ENCODE measurements at places on chromosomes 11 and 22. TPM values are rescaled to one million over a fixed set of nuclear protein-coding genes. Genes with fewer than 3 reads are reported as not detected.

DNA sequence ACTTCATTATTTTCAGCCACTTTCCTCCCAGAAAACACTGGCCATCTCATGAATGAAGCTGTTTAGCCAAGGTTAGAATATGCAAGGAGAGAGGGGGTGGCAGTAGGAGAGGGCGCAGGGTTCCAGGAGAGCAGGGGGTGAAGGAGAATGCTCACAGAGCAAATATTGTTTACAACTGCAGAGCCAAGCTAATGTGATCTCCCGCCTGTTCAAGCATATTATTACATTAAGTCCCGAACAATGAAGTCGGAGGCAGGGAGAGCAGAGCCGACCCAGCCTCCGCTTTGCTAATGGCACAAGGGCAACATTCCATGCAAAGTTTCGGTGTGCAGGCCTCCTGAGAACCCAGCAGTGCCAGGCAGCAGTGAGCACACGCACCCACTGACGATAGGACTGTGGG is 80.1 kb downstream of the MICAL3 start:
- no peak for DNase-seq

GRCh38 chr11:64569300-64569970 is 21.6 kb upstream of the SLC22A12 start:
- DNase-seq = no peak

- no peak for DNase-seq
These were observed 121.6 kb downstream of the DDX10 start for GRCh38 chr11:108786281-108786990.

DNA sequence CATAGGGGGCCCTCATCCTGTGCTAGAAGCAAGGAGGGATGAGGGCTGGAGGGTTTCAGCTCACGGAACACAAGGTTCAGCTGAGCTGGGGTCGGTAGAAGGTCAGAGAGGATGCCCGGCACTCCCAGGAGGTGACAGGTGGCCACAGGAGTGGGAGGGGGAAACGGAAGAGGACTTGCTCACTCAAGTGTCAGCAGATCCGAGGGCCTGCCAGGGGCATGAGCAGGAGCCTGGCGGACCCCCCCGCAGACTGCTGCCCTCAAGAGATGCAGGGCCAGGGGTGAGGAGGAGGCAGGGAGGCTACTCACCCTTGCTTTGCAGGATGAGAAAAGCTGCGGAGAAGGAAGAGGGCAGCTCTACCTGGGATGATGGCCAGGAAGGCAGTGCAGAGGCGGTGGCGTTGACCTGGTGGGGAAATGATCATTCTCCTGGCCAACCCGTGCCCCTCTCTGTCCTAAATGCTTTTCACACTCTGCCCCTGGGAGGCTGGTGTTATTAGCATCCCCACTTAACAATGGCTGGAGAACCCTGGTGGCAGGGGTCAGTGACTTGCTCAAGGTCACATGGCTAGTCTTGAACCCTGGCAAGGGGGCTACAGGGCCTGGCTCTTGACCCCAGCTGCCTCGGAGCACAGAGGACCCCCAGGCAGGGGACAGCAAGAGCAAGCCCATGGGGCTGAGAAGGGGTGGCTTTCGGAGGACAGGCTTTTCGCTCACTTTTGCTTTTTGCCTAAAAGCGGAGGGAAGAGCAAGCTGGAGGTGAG is 30.1 kb upstream of the CSNK1E start:
- DNase-seq = no peak

GRCh38 chr11:1306186-1307162 is 3.0 kb downstream of the TOLLIP start:
- DNase-seq = no peak

GRCh38 chr11:108199446-108200321 is 22.8 kb downstream of the NPAT start:
- DNase-seq = no peak

- no peak for DNase-seq
These were observed 415.4 kb downstream of the MN1 start for GRCh38 chr22:27386186-27386585.

DNA sequence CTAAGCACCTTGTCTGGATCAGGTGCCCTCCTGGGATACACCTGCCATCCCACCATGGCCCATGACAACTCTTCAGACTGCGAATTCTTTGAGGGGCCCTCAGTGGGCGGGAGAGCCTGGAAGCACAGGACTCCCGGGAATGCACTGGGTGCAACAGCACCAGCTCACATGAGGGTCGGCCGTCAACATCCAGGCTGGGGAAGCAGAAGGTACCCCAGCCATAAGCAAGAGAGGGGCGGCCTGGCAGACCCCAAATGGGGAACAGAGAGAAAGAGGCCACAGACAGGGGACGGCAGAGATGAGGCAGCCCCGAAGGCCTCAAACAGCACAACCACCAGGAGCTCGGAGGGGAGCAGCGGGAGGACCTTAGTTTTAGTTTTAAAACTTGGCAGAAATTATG is 94.4 kb downstream of the PHF21B start:
- DNase-seq = no peak

- DNase-seq = no peak
These were observed 8.3 kb upstream of the KCNJ11 start for GRCh38 chr11:17396598-17397310.

DNA sequence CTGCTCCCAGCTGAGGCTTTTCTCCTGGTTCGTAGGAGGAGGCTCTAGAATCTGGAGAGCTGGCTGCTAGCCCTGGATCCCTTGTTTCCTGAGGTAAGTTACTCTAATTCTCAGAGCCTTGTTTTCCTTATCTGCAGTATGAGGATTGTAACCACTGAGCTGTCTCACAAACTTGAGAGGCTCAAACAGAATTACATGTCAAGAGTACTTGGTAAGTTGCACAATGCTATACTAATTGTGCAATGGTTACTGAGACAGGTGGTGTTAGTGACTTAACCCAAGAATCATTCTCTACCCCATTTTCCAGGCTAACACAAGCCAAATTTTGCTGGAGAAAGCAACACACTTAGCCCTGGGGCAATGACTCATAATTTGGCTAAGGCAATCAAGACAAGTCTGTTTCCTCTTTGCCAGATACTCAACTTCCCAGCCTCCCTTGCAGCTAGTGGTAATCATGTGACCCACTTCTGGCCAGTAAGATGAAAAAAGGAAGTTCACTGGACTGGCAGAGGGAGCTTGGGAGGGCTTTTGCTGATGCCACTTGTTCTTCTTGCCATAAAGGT is 348.0 kb downstream of the TENM4 start:
- DNase-seq = no peak

DNA sequence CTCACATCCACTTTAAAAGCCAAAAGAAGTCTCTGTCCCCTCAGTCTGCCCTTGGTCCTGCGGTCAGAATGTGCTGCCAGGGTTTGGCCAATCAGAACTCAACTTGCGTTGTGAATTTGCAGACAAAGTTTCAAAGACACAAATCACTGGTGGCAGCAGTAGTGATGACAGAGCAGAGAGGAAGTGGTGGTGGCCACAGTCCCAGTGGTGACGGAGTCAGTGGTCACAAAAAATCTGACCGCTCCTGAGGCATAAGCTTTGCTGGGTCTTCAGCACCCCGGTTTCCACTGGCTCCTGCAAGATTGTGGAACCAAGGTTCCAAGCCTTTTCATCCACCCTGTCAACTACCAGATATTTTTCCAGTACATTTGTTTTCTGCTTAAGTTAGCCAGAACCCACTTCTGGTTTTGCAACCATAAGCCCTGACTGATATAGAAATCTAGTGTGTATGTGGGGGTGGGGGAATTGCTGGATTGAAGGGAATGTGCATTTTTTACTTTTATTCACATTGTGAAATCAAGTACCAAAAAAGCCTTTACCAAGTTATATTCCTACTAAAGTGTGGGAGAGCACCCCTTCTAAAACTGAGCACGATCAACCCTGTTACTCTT is 112.3 kb downstream of the TMPRSS5 start:
- no peak for DNase-seq

DNA sequence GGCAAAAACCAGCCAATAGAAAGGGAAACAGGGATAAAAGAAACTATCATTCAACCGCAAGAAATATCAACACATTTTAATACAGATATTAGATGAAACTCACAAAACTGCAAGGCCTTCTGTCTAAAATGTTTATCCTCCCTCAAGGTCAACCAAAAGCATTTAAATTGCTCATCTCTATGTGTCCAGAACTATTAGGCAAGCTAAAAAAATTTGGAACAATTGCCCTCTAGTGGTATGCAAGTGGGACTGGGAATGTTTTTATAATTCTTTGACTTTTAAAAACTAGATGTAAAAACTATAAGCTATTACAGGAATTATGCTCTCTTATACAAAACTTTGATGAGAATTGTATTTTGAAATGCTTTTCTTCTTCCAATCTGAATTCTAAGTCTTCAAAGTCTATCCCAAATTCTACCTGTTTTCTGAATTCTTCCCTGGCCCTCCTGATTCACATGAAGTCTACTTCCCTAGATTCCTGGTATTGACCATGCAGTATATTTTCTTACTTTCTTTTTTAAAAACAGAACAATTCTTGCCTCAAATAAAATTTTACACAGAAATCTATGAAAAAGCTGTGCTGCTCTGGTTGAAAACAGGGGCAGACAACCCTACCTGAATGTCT is 4.9 kb downstream of the CWC15 start:
- DNase-seq = no peak

Gene SLC22A6
- not detected for polyA plus RNA-seq

Gene HEPACAM
- 0.06 TPM for polyA plus RNA-seq

Gene OR51B2
- polyA plus RNA-seq = not detected

Gene CFAP300
- 1.5 TPM for polyA plus RNA-seq

Gene TAF10
- 120 TPM for polyA plus RNA-seq

Gene PGA5
- polyA plus RNA-seq = 1.7 TPM

Gene HSPB2
- polyA plus RNA-seq = 93.3 TPM

Gene ZC3H12C
- polyA plus RNA-seq = 9.0 TPM

Gene ILK
- polyA plus RNA-seq = 150 TPM

Gene CECR2
- polyA plus RNA-seq = 23.2 TPM
